ENCODE measurements at places on chromosomes 2 and 18.

- DNase-seq: peak; percentile 6
Measured at GRCh38 chr2:149160701-149161217, 122.3 kb downstream of the LYPD6B start.

DNA sequence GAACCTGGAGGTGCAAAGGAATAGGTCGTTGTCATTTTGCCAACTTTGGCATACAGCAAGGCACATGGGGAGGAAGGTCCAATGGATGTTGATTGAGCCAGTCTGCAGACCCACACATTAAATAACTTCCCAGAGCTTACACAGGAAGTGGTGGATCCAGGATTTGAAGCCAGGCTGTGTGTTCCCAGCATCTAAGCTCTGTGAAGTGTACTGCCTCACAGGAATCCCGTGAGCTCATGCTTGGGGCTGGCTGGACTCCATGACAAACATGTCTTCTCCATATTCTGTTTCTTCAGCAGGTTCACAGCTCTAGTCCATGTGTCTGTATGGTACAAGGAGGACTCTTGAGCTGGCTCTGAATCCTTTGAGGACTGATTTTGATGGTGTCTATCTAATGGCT, 63.9 kb downstream of the KLHL29 start:
- no peak for DNase-seq

- DNase-seq: no peak
Measured at GRCh38 chr18:43013486-43013885, 102.0 kb downstream of the RIT2 start.

DNA sequence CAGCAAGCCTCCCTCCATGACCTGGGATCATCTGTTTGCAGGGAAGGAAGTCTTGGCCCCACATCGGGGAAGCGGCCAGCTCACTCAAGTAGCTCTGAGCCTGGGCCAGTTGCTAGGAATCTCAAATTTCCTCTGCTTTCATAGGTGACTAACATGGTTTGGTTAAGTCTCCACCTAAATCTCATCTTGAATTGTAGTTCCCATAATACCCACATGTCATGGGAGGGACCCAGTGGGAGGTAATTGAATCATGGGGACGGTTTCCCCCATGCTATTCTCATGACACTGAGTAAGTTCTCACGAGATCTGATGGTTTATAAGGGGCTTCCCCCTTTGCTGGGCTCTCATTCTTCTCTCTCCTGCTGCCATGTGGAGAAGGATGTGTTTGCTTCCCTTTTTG, 75.2 kb downstream of the LBH start:
- DNase-seq: no peak

DNA sequence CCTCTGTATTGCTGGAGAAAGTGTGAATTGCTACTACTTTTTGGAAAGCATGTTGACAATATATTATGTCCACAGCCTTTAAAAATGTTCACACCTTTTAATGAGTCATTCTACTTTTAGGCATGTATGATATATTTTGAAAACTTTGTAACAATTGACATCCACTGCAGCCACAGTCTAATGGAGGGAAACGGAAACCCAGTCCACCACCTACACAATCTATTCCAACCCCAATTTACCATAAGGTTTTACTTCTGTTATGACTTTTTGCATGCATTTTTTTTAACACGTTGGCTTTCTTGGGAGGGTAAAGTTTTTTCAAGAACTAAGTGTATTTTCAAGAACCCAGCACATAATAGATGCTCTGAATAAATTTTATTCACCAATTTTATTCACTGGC, 38.5 kb upstream of the ATP8B1 start:
- DNase-seq: no peak

DNA sequence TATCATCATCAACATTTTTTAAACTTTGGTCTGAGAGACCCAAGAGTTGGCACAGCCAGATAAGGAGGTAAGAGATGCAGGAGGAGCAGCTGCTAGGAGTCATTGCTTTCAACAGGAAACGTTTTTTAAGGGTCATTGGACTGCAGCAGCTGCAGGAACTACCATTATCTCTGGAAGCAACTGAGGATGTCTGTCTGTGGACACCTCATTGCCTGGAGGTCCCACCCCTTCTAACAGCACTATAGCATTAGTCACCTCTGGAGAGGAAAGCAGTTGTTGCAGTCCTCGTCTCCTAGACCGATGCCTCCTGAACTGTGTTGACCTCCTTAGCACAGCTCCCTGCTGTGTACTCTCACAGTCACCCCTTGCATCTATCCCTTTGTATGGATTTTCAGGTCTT, 21.5 kb upstream of the FSHR start:
- DNase-seq: no peak

DNA sequence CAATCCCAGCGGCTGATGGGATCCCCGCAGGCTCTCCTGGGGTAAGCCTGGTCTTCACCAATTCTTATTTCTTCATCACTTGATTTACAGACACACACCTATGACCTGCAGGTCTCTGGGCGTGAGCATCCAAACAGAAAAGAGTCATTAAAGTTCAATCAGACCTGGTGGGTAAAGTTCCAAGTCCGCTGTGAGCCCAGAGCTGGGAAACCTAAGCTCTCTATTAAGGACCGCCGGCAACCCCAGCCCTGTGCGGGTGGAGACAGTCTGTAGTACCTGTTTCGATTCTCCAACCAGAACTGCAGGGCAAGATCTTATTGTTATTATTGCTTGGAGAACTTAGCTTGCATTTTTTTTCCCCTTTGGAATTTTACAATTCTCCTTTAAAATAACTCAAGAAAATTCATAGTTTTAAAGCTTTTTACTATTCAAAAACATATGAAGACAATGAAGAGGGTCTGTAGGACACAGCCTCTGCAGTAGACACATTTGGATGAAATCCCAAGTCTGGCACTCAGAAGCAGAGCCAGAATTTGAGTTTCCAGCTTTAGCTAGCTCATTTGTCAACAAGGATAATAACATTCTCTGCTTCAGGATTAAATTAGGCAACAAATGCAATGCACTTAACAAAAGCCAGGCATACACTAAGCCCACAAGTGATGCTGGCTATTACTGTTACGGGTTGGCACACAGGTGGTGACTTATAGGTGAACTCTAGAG, 376.4 kb downstream of the INSIG2 start:
- no peak for DNase-seq

GRCh38 chr2:203603456-203604389, 68.6 kb upstream of the RAPH1 start:
- no peak for DNase-seq

- DNase-seq: no peak
Measured at GRCh38 chr2:60370814-60371213, 182.6 kb downstream of the BCL11A start.

DNA sequence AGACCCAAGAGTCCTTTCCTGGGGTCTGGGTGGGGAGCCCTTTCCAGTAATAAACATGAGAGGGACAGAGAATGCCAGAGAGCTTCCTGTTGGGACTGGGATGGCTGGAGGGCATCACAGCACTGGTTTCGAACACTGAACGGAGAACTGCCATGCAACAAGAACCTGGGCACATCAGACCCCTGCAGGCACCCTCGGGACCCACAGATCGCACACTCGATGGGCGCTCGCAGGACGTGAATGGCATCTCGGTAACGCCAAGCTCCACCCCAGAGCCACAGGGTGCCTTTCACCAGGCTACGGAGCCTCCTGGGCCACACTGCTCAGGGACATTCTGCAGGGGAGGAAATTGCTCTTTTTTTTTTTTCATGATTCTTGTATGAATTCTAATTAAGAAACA, 25.1 kb downstream of the SLC66A2 start:
- DNase-seq: no peak

DNA sequence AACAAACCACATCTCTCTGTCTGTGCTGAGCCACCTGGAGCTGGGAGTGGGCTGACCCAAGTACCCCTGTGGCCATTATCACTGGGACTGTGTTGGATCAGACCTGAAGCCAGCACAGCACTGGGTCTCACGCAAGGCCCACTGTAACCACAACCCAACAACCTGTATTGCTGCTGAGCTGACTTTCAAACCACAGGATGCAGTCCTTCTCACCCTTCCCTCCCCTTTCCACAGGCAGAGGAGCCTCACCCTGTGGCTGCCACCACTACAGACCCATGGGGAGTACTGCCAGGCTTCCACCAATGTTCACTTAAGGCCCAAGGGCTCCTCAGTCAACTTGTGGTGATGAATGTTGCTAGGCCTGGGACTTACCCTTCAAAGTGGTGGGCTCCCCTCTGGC, 135.7 kb downstream of the DIS3L2 start:
- DNase-seq: no peak

- no peak for DNase-seq
Measured at GRCh38 chr2:157837851-157838441, 38.2 kb downstream of the ACVR1 start.

DNA sequence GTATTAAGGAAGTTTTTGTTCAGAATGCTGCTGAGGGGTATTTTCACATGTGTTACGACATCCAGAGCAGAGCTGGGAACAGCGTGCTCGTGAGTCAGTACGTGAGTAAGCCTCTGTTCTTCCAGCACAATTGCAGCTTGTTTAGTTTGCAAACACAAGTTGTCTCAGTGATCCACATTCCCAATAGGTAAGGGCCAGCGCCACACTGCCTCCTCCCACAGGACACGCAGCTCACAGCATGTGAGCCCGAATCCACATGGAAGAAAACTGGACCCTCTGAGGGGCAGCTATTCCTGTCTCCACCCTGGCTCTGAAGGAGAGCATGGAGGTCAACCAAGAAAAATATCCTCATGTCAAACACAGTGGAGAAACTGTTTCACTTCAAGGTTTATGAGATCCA, 173.9 kb upstream of the PID1 start:
- no peak for DNase-seq

- no peak for DNase-seq
Measured at GRCh38 chr18:78725426-78725825, 254.2 kb upstream of the SALL3 start.

- no peak for DNase-seq
Measured at GRCh38 chr2:234172066-234172465, 121.6 kb downstream of the SPP2 start.

- no peak for DNase-seq
Measured at GRCh38 chr18:607930-608329, 11.1 kb downstream of the CLUL1 start.

- DNase-seq: no peak
Measured at GRCh38 chr2:190636361-190636760, 12.5 kb upstream of the NAB1 start.

DNA sequence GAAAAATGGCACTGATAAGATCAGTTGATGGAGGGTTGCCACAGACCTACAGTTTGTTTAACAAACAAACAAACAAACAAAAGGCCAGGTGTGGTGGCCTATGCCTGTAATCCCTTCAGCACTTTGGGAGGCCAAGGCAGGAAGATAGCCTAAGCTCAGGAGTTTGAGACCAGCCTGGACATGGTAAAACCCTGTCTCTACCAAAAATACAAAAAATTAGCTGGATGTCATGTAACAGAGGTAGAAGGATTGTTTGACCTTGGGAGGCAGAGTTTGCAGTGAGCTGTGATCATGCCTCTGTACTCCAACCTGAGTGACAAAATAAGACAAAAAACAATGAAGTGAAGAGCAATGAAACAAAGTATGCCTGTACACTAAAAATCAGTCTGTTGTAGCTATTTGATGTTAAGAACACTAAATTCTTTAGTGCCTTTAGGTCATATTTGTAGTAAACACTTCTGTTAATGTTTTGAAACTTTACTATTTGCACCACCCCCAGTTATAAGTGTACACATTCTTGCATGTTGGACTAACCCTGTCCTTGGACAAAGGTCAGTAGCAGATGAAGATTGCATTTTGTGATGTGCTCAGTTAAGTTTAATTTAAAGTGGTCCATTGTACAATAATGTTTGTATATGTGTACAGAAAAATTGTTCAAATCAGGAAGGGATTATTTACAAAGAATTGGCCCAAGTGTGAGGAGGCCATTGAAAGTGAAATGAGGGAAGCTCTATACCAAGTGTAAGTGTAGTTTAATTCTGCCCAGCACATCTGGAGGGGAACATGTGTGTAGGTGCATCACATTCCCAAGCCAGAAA, 73.9 kb downstream of the KYNU start:
- DNase-seq: no peak

GRCh38 chr2:69237070-69237670, 149.9 kb downstream of the GFPT1 start:
- DNase-seq: no peak

- no peak for DNase-seq
Measured at GRCh38 chr2:127530245-127531140, 4.2 kb upstream of the IWS1 start.

GRCh38 chr2:78940998-78941397, 84.5 kb upstream of the REG3G start:
- DNase-seq: no peak

GRCh38 chr2:174654419-174654941, 56.9 kb upstream of the WIPF1 start:
- DNase-seq: no peak

- no peak for DNase-seq
Measured at GRCh38 chr2:161998857-161999256, 75.2 kb downstream of the DPP4 start.

Data from activated CD4-positive, alpha-beta T cell treated with anti-CD3 and anti-CD28 coated beads for 4 hours (primary cell).